ENCODE measurements at places on chromosomes 16 and 17.

GRCh38 chr16:49776734-49777133 is 79.2 kb downstream of the ZNF423 start:
- DNase-seq, result no peak

GRCh38 chr16:54633943-54634362 is 296.7 kb upstream of the IRX5 start:
- DNase-seq, result no peak

- no peak for DNase-seq
Observed at GRCh38 chr17:82876602-82877379, 37.0 kb upstream of the ZNF750 start.

- DNase-seq, result no peak
Observed at GRCh38 chr16:83968891-83969649, 1.0 kb downstream of the NECAB2 start.

GRCh38 chr16:79297805-79298204 is 302.7 kb downstream of the MAF start:
- no peak for DNase-seq

DNA sequence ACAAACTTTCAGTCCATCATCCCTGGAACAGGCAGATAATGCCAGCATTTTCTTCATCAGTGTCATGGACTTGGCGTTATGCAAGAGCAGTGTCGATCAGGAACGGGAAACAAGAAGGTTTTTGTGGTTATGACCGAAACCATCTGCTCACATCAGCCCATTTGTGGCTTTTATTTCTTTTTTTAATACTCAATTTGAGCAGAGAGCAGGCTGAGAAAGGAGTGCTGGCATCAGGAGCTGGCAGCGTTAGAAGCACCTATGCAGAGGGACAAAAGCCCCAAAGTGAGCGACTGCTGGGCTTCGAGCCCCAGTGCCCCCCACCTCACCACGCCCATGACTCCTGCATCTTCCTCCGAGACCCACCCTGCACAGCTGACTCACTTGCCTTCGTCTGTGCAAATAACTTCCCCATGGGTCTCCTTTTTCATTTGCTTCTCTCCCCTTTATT is 16.2 kb upstream of the CD300E start:
- no peak for DNase-seq

DNA sequence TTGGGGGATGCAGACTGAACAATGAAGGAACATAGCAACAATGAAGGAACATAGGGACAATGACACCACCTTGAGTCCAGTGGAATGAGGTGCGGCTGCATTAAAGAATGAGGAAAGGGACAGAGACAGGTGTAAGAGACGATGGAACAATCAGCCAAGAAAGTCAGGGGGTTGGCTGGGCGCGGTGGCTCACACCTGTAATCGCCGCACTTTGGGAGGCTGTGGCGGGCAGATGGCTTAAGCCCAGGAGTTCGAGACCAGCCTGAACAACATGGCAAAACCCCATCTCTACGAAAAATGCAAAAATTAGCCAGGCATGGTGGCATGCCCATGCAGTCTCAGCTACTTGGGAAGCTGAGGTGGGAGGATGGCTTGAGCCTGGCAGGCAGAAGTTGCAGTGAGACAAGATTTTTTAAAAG is 13.6 kb upstream of the CBFB start:
- no peak for DNase-seq

DNA sequence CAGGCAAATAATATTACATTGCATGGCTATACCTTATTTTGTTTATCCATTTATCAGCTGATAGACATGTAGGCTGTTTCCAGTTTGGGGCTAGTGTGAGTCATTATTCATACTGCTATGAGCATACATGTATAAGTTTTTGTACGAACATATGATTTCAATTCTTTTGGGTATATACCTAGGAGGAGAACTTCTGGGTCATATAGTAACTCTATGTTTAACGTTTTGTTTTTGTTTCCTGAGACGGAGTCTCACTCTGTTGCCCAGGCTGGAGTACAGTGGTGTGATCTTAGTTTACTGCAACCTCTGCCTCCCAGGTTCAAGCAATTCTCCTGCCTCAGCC is 2.4 kb upstream of the ITGAL start:
- no peak for DNase-seq

DNA sequence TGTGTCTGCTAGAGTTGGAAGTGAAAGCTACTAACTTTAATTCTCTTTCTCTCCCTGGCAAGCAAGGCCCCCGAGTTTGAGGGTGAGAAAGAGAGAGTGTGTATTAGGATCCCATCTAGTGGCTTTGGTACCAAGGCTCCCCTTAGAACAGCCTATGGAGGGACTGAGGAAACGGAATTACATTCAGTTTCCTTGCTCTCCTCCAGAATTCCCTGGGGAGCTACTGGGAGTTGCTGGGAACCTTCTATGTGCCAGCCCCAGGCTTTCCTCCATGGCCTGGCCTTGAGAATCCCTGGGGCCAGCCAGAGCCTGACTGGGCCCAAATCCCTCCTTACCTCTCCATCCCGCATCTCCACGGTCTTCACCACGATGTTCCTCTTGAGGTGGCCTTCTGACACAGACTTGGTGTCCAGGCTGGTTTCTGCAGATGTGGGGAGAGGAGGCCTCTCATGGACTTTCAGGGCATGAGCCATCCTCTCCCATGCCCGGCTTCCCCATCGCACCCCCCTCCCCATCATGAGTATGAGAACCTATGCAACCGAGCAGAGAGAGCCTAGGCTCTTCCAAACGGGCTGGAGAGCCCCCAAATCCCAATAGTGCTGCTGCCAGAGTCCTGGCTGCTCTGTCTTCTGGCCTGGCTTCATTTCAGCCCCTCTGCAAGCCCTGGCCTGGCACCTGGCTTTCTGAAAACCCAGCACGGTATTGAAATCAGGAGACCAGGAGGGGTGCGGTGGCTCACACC is 7.4 kb downstream of the GFAP start:
- no peak for DNase-seq

- no peak for DNase-seq
Observed at GRCh38 chr17:58381124-58382035, 29.4 kb upstream of the SUPT4H1 start.

DNA sequence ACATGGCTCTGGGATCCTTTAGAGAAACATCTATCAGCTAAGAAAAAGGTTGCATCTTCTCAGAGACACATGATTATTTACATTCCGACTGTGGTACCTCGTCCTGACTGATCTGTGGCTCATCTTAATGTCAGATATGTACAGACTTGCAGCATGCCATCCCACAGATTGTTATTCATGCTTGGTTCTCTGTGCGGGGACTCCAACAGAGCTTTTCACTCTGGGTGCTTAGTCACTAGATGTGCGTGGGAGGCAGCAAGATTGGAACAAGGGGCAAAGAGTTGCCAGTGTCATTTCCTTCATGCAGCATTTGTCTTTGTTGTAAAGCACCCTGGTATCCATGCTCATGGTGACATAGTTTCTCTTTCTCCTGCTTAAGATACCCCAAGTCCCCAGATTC is 179.1 kb upstream of the CACNG5 start:
- no peak for DNase-seq

- no peak for DNase-seq
Observed at GRCh38 chr17:1158879-1159278, 20.9 kb downstream of the ABR start.

DNA sequence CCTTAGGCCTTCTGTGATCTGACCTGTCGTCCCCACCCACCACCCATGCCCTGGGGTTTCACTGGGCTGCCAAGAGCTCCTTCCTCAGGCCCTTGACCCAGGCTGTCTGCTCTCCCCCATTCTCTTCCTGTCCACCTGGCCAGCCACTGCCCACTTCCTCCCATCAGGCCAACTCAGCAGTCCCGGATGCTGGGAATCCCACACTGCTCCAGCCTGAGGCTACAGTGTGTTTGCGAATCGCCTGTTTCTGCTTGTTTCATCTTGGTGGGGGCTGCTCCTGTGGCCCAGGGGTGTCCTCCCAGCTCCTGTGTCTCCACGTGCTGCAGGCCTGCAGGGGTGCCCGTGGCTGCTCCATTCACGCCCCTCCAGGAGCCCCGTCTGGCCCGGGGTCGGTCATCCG is 839 bp upstream of the METRN start:
- DNase-seq, result no peak

DNA sequence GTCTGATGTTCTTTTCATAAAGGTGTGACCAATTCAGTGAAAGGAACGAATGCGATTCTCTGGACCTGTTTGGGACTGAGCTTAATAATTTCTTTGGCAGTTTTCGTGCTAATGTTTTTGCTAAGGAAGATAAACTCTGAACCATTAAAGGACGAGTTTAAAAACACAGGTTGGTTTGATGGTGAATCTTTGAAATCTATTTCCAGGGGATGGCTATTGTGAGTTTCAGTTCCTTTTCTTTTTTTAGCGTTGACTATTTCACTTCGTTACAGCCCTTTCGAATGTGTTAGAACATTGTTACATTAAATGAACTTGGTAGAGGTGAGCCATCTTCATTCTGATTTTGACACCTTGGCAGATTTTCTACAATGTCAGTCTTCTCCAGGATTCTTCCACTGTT is 1.2 kb downstream of the TNFRSF17 start:
- DNase-seq, result no peak

DNA sequence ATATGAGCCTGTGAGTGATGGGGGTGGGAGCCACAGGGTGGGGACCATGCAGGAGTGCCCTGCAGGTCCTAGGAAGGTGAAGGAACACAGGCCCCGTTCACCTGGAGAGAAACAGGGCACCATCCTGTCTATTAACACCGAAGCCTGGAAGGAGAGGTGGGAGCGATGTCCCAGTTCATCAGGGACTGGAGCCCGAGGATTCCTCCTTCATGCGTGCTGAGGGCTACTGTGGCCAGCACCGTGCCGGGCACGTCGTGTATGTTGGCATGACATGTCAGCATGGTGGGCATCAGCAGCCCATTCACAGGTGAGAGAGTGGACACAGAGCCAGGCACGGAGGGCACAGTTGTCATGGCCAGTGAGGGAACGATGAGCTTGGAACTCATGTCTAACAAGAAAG is 1.4 kb downstream of the WFIKKN2 start:
- no peak for DNase-seq

Data from NCI-H1417 treated with DMSO at 0.1 percent for 48 hours (cell line).